ENCODE measurements at places on chromosomes 3 and 15.

DNA sequence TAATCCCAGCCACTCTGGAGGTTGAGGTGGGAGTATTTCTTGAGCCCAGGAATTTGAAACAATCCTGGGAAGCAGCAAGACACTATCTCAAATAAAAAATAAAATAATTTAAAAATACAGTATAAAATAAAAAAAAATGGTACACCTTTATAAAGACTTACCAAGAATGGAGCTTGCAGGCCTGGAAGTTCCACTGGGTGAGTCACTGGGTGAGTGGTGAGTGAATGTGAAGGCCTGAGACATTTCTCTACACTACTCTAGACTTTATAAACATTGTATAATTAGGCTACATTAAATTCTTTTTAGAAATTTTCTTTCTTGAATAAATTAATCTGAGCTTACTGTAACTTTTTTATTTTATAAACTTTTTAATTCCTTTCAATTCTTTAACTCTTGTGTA is 609.1 kb upstream of the BCHE start:
- DNase-seq, result no peak

DNA sequence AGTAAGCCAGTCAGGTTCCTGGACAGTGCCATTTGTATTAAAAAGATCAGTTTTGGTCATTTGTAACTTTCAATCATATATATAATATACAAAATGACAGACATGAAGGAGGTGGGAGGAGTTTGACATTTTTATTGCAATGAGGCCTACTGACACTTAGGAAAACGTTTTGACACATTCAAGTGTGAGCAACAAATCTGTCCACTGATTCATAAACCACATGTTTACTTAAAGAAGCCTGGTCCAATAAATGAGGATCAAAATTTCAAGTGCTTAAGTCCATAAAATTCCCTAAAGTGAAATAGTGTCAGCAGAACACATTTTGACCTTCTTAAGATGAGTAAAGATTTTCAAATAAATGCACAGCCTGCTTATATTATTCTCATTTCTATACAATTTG is 137.3 kb downstream of the MECOM start:
- DNase-seq, result no peak

- no peak for DNase-seq
Observed at GRCh38 chr15:92541291-92542200, 114.0 kb downstream of the FAM174B start.

GRCh38 chr15:90885432-90886290 is 1.4 kb downstream of the FES start:
- no peak for DNase-seq

DNA sequence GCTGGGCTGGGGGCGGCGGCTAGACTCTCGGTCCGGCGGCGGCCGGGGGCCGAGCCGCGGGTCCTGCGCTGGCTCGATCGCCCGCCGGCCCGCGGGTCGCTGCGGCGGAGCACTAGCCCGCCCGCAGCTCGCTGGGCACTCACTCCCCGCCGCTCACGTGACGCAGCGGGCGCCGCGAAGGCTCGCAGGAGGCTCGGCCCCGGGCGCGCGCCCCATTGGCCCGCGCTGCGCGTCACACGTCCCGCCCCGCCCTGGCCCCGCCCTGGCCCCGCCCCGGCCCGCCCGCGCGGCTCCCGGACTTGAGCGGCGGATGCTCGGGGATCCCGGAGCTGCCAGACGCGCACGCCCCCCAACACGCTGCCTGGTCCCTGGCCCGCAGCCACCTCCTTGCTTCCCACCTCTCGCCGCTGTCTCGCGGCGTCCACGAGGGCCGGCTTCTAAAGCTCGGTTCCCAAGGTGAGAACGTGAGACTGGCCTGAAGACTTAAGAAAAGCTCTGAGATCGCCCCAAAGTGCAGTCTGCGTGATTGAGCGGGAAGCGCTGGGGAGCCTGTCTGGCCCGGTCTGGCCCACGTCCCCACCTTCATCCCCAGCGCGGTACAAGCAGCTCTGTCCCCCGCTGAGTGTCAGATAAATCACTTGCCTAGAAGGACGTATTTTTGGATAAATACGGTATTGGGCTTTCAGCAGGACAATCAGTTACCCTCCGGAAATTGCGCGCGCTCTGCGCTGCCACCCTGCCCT is at the start of gene KLF15:
TSS of gene KLF15 (minus strand) at position 114 of the 743 bp plus-strand sequence. CDS start 4,486 bp downstream, outside the sequence.
- DNase-seq, result peak; percentile 32

GRCh38 chr3:30768046-30768445 is 126.4 kb downstream of the GADL1 start:
- no peak for DNase-seq

DNA sequence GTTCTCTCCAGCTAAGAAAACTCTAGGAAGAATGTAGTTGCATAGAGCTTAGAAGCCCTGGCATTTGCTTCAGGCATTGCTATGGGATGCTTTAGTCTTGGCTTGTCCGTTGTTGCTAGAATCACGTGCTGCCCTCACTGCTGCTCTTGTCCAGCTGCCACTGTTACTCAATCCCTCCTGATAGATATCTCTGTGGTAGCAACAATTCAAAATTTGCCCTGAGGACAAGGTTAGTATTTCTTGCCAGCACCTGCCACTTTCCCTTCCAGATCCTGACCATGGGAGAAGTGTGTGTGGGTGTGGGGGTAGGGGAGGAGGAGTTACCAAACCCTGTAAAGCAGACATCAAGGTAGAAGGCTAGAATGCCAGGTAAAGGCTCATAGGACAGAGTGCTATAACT is 113.8 kb downstream of the PPM1L start:
- peak; percentile 9 for DNase-seq

DNA sequence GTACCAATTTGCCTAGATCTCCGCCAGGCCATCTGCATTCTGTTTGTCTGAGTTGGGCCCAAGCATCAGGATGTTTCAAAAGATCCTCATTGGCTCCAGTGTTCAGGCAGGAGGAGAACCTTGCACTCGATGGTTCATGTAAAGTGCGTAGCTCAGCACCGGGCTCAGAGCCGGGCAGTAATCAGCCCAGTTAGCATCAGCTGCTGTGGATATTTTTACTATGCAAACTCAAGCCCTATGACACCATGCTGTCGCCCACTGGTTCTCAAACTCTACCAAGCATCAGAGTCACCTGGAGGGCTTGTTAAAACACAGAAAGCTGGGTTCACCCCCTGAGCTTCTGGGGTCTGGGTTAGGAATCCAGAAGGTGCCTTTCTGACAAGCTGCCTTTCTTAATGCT is 310.8 kb downstream of the SHQ1 start:
- no peak for DNase-seq

- DNase-seq, result no peak
Observed at GRCh38 chr3:169022457-169022856, 641.1 kb downstream of the MECOM start.

DNA sequence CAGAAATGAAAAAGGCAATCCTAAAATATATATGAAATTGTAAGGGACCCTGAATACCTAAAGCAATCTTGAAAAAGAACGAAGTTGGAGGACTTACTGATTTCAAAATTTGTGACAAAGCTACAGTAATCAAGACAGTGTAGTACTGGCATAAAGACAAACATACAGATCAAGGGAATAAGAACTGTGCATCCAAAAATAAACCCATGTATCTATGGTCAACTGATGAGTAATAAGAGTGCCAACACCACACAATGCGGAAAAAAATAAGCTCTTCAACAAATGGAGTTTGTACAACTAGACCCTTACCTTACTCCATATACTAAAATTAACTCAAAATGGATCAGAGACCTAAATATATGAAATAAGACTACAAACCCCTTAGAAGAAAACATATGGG is 29.6 kb downstream of the GSK3B start:
- no peak for DNase-seq

DNA sequence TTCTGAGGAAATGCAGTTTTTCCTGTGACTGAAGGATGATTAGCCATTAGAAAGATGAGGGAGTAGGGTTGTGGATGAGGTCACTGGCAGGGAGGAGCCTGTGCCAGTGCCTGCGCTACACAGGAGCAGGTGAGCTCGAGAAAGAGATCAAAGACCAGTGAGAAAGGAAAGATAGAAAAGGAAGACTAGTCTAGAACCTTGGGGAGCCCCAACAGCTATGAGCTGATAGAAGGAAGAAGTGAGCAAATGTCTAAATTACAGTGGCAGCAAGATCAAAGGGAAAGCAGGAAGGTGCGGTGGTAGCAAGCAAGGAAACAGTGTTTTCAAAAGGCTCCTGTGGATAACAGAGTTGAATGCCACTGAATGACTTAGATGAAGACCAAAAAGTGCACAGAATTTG is 39.6 kb downstream of the LNP1 start:
- no peak for DNase-seq

DNA sequence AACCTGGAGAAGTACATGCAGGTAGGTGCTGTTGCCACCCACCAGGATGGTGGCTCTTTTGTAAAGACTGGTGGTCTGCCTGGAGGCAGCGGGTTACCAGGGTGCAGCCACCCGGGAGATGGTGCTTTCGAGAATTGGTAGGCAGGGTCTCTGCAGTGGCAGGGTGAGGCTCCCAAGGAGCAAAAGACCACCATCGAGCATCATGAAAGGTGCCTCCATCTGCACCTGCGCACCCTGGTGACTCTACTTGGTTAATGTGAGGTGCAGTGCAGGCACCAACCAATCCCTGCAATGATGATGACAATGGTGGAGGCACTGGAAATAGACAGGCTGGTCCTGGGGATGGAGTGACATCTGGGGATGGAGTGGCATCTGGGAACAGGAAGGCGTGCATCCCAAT is 236.7 kb downstream of the ADAMTS17 start:
- DNase-seq, result no peak

DNA sequence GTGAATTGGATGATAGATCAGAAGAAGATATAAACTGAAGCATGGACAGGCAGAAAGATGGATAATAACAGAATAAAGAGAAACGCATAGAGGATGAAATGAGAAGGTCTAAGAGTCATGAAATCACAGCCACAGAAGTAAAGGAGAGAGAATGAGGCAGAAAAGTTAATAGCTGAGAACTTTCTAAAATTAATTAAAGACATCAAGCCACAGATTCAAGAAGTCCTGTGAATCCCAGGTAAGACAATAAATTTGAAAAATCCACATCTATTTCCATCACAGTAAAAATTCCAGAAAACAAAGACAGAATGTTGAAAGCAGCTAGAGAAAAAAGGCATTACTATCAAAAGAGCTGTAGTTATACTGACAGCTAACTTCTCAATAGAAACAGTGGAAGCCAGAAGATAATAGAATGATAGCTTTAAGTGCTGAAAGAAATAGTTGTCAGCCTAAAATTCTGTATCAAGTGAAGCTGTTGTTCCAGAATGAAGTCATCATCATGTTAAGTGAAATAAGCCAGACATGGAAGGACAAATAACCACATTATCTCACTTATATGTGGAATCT is 12.0 kb downstream of the ACVR2B start:
- DNase-seq, result no peak

DNA sequence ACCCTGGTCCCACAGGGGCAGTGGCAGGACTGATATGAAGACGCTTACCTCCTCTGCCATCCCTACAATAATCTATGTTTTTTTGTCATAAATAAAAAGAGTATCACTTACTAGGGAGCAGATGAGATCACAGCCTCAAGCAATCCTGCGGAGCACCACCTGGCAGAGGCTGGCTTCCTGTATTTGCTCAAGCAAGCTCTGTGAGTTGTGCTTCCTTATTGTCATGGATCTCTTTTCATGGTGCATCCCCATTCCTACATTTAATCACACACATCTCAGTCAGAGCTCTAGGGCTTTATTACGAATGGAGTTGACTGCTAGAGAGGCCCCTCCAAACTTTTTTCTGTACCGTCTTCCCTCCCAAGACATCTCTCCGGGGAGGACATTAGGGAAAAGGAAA is 186.0 kb downstream of the UBE2E2 start:
- no peak for DNase-seq
